Activated T-cell treated with anti-CD3 and anti-CD28 coated beads for 4 hours (primary cell): ENCODE measurements at places on chromosomes 3 and 15.

DNA sequence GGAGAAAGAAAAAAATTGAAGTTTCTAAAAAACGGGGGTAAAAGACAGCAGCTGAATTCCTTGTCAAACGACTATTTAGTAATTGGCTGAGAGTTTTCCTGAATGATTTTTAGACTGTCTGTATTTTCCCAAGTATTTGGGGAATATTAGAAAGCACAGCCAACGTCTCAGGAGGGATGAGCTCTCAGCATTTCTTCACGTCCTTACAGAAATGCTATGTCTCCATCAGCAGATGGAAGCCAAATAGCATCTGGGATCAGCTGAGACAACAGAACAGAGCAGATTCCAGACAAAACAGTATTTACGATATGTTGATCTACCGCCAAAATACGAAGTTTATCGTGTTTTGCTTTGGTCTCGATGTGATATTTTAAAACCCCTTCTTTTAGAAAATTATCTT lies 5.3 kb upstream of the TMC3 start:
- DNase-seq = no peak

DNA sequence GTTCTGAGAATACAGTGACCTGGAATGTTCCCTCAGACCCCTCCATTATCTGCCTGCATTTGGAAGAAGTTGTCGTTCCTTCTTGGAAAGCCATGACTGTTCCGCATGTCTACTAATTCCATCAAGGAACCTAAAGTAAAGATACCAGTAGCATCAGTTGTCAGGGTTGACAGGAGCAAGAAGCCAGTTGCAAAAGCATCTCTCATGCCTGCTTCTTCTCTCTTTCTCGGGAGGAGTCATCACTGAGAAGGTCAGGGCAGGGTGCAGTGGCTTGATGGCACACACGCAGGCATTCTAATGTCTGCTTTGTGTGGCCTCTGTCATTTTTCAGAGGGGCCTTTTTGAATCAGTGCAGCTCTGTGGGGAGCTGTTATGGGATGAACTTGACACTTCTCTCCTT lies 276.6 kb upstream of the TPM1 start:
- DNase-seq = no peak

DNA sequence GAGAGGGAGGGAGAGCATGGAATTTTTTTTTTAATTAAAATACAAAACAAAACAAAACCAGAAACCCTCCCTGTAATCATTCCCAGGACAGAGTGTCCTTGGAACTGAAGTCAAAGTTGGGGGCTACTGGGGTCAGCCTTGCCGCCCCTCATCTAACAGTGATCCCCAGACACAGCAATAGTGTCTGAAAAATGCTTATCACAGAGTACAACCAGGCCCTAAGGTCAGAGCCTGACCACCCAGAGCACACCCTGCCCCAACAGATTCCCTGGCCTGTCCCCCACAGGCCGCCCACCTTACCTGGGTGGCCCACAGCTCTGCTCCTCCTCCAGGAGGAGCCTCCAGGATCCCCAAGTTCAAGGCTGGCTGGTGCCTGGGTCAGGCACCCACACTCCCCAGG lies 101.6 kb upstream of the LINGO1 start:
- DNase-seq = no peak

GRCh38 chr15:24848050-24848449 lies 106.7 kb upstream of the SNRPN start:
- DNase-seq = no peak

GRCh38 chr3:149009732-149010131 lies 18.4 kb downstream of the GYG1 start:
- DNase-seq = no peak

GRCh38 chr15:50246631-50247030 lies 18.9 kb downstream of the HDC start:
- no peak for DNase-seq

DNA sequence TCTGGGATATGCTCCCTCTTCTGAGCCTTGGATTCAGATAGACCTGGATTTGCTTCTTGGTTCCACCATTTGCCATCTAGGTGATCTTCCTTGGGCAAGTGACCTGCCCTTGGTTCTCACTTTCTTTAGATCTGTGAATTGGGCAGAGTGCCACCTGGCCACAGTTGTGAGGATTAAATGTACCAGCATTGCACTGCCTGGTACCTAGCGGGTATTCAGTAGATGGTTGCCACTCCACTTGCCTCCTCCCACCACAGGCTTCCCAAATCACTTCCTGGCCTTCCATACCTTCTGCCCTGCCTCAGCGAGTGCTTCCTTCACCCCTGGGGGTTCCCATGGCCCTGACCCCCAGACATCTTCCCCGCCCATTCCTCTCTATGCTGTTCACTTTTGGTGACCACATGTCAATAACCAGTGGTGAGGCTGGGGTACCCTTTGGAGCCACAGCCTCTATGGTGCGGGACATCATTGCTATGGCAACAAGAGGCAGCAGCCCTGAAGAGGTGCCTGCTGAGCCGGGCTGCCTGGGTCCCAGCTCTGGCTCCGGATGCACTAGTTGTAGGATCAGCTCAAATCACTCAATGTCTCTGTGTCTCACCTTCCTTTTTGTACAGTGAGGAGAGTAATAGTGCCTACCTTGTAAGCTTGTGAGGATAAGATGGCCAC lies 40.5 kb downstream of the CMTM7 start:
- DNase-seq = no peak

GRCh38 chr15:61070111-61070901 lies 158.8 kb downstream of the RORA start:
- DNase-seq = no peak

GRCh38 chr3:188486126-188486525 lies 332.2 kb downstream of the LPP start:
- no peak for DNase-seq

GRCh38 chr15:75751116-75751875 lies 38.6 kb upstream of the CSPG4 start:
- no peak for DNase-seq

GRCh38 chr3:186825294-186825821 lies 17.2 kb upstream of the ADIPOQ start:
- DNase-seq = no peak

DNA sequence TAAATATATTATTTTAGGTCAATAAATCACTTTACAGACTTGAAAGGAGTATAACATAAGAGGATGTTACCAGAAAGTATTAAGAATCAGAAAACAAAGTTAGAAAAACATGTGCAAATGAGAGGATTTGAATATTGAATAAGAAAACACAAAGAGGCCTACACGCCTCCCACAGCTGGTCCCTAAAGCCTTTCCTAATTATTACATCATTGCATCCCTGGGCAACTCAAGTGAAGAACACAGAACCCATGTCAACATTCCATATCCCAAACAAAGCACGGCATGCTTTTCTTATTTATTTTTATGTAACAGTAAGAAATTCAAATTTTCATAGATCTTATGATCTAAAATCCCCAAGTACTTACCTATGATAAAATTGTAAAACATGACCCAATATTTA lies 61.2 kb downstream of the HERC1 start:
- no peak for DNase-seq

DNA sequence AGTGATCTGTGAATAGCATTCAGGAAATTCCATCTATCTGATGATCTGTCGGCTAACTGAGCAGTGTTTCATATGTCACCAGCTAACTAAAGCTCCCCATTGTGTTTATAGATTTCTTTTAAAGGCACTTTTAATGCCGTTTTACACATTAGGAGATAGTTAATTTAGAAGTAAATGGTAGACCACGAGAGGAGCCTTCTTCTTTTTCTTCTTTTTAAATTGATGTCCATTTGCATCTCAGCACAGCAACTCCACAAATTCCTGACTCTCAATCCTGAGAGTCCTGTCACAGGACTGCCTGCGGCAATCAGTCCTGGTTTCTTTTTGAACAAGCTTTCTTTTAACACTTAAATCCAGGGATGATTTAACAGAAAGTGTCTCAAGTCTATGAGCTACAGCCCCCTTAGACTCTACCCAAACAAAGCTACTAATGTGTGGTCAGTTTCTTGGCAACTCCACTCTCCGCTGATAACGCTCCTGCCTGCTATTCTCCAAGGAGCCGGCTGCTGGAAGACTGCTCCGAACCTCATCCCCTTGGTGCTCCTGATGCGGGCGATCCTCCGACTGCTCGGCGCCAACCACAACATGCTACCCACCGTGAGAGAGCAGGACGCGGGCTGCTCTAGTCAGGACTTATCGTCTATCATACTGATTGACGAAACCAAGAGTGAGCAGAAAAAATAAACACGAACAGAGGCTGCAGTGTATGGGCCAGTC lies 421.4 kb downstream of the MECOM start:
- no peak for DNase-seq

GRCh38 chr15:90860450-90860849 lies 7.9 kb upstream of the FURIN start:
- DNase-seq = no peak

DNA sequence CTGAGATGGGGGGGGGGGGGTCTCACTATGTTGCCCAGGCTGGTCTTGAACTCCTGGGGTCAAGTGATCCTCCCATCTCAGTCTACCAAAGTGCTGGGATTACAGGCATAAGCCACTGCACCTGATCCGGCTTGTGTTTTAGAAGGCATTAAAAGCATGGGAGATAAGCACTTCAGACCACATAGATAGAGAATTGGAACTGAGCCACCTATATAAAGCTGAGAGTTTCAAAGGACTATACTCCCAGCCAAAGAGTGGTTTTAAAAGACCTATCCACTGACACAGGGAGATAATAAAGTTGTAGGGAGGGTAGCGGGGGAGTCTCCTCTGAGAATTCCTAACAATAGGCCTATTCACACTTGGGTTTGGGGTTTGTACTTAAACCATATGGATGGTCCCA lies 34.8 kb downstream of the DENND4A start:
- no peak for DNase-seq

DNA sequence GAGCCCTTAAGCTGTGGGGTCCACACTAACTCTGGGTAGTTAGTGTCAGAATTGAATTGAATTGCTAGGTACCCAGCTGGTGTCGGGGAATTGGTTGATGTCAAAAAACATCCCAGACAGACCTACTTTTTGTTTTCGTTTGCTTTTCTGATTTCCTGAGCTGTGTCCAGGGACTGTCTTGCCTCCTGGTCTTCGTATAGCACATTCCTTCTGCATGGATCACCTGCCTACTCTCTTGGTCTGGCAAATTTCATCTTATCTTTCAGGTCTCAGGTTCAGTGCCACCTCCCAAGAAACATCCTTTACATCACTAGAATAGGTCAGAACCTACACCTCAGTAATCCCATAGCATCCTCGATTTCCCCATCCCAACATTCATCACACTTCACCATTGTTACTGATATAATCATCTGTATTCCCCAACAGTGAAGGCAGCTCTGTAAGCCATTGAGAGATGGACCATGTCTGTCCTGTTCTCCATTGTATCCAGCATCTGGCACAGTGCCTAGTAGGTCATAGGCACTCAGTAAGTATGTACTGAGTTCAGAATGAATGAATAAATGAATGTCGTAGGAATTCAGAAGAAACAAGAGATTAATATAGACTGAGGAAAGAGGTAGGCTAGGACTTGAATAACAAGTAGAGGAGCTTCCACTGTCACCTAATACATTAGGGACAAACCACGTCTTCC lies 81.2 kb downstream of the ANP32A start:
- DNase-seq = no peak

DNA sequence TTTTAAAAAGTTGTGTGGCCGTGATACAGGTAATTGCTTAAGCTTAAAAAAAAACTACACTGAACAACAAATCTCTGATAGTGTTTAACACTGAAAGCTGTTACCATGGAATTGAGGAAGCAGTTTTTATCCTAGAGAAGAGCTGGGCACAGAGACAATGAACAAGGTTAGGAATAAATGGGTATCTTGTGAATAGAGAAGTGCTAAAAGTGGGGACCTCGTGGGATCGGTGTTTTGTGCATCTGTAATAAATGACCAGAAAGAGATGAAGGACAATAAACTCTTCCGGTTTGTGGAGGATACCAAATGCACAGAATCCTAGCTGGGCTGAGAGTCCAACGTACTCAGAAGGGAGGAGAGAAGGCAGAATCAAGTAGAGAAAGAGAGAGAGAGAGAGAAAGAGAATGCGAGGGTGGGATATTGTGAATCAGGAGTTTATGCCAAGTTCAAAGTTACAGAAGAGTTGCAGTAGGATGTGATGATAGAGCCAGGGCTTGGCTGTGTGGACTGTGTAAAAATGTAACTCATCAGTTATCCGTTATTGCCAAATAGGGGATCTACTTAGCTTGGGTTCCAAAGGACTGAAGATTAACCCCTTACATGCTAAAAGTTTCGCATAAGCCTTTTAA lies 148.9 kb downstream of the IL20RB start:
- DNase-seq = no peak

DNA sequence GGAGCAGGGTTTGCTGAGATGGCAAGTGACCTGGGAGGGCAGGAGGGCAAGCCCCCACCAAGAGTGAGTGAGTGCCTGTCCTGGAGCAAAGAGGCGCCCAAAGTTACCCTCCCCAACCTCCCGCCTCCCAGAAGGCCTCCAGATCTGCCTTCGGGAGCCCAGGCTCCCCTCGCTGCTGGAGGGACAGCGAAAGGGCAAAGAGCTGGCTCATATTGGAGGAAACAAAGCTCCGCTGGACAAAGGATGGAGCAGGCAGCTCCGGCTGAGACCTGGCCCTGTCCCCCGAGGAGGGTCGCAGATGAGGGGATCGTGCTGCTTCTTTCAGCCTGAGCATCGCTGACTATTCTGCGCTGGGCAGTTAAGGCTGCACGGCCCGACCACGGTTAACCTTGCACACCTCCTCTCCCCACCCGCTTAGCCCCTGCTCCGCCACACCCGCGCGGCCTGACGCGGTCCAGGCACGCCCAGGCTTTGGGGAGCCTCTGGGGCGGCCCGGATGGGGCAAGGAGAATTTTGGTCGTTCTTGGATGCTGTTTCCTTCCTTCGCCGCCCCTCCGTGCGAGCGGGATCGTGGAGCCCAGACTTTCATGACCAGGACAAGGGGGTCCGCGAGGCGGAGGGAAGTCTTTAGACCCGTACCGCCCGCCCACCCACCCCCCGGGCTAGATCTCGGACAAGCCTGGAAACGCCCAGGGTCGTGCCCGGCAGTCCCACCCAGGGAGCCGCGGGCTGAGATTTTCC lies 651 bp downstream of the PLCD1 start:
- DNase-seq = no peak

DNA sequence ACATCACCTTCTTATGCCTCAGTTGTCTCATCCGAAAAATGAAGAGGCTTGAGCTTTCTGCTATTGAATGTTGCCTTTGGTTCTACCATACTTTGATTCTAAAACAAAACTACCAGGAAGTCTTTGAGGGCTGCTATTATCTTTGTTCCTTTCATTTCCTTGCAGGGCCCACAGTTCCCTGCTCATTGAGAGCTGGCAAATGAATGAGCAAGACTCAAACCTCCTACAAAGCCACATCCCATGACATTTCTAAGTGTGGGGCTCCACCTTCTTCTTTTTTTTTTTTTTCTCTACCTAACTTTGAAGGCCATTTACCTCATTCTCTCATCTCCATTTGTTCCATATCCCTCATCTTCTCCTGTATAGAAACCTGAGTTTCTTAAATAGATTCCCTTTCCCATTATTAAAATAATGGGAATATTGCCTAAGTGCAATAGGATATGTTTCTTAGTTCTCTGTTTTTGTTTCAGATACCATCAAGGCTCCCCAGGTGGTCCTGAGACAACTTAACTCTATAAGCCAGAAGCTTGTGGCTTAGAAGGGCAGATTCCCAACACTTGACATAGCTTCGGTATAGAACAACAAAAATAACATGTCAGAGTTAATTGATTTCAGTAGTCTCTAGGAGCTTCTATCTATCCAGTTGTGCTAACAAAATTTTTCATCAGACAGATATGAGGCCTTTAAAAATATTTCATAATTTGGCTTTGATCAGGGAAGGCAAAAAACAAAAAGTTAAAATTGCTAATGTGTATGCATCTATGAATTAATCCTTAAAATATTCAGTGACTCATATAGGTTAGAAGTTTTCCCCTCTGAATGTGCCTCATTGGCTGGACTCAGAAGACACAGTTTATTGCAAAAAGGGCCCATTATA lies 951.6 kb downstream of the TUSC7 start:
- no peak for DNase-seq
